Activated T-cell treated with anti-CD3 and anti-CD28 coated beads for 1 hour (primary cell): ENCODE measurements at places on chromosomes 1 and 21.

GRCh38 chr1:94022471-94023189 lies 98.3 kb downstream of the ABCA4 start:
- DNase-seq: no peak

GRCh38 chr1:189315035-189315901 lies 1162.4 kb downstream of the BRINP3 start:
- no peak for DNase-seq

- no peak for DNase-seq
These were observed 131.2 kb downstream of the URB2 start for GRCh38 chr1:229757226-229757625.

DNA sequence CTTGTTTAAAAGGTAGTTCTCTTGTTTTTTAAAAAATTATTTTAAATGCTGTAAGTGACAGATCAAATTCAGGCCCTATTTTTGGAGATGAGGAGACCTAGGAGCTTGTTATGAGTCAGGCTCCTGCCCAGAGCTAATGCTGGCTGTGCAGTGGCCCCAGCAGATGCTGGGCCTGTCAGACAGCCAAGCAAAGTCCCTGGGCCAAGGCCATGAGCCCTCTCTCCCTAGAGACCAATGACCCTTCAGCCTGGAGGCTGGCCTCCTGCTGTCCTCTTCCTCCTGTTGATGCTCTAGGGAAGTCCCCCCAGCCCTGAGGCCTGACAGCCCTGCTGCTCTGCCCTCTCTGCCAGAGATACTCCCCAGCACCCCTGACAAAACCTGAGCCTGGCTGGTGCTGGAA lies 128.1 kb upstream of the CTTNBP2NL start:
- no peak for DNase-seq

DNA sequence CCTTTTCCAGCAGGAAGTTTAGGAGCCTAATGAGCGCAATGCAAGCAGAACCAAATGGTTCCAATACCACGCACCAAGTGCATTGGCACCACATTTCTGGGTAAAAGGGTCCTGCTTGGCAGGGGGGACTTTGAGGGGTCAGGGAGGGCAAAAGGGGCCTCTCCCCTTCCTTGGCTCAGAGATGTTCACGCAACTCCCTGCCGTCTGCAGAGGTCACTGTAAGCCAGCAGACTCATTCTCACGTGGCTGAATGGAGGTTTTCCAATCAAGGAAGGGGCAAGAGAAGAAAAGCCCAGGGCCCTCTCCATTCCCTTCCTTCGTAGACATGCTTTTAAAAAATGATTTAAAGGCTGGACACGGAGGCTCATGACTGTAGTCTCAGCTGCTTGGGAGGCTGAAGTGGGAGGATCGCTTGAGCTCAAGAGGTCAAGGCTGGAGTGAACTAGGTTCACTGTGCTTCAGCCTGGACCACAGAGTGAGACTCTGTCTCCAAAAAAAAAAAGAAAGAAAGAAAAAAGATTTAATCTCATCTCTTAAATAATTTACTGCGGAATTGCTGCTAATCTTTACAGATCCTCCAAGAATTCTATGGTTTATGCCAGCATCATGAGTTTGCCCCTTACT lies 80.3 kb downstream of the RUNX3 start:
- DNase-seq: no peak

- no peak for DNase-seq
These were observed at the start of gene C1orf210 for GRCh38 chr1:43285269-43285990. TSS of gene C1orf210 (minus strand) at chr1:43285581. CDS start at chr1:43283270, 2,311 bp downstream.

- no peak for DNase-seq
These were observed 611.2 kb upstream of the PLXNA2 start for GRCh38 chr1:208855403-208855802.

DNA sequence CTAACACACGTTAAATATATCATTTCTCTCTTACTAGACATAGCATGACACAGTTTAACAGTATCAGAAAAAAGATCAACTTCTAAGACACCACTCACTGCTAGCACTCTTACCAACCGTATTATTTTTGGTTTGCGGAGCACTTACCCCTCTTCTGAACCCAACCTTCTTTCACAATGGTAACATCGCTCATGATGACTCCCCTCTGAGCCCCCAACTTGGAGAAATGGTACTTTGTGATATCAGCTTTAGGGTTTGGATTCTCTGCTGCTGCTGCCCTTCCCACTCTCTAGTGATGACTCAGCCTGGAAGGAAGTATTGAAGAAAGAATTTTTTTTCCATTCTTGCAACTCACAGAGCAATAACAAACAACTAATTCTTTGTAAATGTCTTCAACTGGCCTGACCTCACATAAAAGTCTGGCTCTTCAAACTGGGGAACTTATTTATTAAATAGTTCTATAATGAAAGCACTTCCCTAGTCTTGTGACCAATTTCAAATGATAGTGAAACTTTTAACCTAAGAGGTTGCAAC lies 7.0 kb downstream of the AKT3 start:
- DNase-seq: no peak

DNA sequence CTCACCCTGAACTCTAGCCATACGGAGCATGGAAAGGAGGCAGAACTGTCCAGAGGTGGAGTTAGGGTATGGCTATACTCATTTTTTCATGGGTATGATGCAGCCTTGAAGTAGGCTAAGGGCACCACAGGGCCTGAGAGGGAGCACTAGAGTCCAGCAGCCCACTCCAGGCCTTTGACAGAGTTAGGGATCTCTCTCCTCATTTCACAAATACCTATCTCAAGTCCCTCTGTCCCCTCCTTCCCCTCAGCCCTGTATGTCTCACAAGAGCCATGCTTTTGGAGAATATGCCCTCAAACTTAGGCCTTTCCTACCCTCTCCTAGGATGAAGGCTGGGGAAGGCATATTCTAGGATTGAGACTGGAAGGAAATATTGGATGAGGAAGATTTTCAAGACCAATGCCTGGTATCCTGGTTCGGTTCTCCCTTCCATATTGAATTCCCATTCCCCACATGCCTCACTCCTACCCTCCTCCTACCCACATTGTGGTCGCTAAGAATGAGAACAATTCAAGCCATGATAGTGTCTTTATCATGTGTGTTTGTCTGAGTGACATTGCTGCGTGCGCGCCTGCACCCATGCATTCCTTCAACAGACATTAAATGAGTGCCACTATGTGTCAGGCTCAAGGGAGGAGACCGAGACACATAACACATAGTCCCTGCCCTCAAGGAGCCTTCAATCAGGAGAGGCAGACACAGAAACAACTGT lies 2.6 kb upstream of the NECTIN4 start:
- DNase-seq: no peak

- no peak for DNase-seq
These were observed 446.8 kb downstream of the USP25 start for GRCh38 chr21:16176570-16176969.

DNA sequence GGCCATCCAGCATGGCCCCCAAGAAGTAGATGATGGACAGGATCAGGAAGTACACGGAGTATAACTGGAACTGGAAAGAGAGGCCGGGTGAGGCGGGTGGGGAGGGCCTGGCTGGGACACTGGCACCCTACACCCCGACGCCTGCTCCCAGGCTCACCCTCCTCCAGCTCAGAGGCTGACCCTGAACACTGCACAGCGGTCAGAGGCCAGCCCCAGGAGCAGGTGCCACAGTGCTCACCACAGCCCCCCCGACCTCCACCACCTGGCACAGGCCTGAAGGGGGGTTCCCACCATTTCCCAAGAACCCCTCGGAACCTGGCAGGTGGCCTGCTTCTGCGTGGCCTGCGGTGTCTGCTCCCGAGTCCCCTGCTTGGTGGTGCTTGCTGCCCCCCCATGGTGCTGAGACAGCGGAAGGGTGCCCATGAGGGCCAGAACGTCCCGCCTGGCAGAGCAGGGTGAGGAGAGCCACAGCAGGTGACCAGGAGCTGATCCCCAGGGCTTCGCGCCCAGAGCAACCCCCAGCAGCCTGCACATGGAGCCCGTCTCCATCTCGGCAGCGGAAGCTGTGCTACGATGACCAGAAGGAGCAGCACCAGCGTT lies 26.1 kb downstream of the SLC19A1 start:
- no peak for DNase-seq

DNA sequence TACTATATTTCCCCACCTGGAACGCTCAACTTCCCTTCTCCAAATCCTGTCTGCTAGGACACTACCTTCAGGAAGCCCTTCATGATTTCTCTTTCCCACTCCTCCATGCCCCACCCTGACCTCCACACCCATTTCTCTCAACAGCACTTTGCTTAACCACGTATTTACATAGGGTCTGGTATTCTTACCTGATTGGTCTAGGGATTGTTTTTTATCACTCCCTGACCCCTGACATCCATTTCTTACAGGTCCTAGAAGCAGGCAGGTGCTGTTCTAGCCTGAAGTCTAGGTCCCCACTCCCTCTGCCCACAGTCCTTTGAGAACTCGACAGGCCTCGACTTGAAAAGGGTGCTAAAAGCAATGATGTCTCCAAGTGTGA lies 47.5 kb downstream of the DMAP1 start:
- no peak for DNase-seq

DNA sequence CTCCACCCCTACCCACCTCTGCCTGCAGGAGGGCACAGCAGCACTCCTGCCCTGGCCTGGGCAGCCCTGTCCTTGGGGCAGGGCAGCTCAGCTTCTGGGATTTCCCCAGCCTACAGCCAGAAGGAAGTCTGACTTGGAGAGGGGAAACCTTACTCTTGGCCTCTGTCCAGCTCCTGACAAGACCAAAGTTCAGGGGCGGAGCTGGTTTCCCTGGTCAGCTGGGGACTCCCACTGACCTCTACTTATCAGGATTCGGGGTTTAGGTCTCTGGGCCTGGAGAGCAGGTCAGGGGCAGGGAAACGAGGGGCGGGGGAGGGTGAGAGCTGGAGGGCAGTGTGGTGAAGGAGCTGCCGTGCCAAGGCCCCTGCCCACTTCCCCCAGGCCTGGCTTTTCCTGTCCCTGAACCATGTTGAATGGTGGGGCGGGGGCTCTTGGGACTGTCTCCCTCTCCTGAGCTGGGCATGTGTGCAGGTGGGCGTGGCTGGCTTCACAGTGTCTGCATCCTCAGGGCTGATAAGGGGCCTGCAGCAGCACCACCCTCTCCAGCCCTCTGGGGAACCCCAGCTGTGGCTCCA lies 16.8 kb upstream of the ETV3 start:
- no peak for DNase-seq

- no peak for DNase-seq
These were observed 3.8 kb upstream of the SAMD13 start for GRCh38 chr1:84297546-84298244.

- no peak for DNase-seq
These were observed 85.8 kb downstream of the MIS18A start for GRCh38 chr21:32193098-32193465.

- no peak for DNase-seq
These were observed 32.6 kb downstream of the OR2G3 start for GRCh38 chr1:247638011-247638410.

GRCh38 chr1:244962130-244962529 lies 97.8 kb upstream of the HNRNPU start:
- no peak for DNase-seq

DNA sequence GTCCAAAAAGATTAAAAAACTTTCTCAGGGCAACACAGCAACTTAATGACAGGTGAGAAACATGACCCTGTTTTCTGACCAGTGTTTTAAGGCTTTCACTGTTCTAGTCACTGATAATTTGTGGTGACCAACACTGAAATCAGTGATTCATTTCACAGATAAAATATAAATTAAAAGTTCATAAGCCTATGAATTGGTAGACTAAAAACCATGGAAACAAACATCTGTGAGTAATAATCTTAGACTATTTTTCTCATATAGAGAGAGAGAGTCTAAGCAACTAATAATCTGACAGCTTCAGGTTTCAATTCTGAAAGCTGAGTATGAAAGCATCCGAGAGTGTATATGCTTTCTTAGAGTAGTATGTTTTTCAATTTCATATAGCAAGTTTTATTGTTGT lies 536.9 kb downstream of the ADGRL2 start:
- DNase-seq: no peak

- DNase-seq: no peak
These were observed 102.0 kb upstream of the CHODL start for GRCh38 chr21:18142655-18143054.

- no peak for DNase-seq
These were observed 1.1 kb downstream of the CRCT1 start for GRCh38 chr1:152515434-152515783.

- DNase-seq: peak; percentile 43
These were observed 70.0 kb downstream of the LUZP1 start for GRCh38 chr1:23098463-23099170.

GRCh38 chr1:39086865-39087409 lies 60.8 kb downstream of the NDUFS5 start:
- no peak for DNase-seq

DNA sequence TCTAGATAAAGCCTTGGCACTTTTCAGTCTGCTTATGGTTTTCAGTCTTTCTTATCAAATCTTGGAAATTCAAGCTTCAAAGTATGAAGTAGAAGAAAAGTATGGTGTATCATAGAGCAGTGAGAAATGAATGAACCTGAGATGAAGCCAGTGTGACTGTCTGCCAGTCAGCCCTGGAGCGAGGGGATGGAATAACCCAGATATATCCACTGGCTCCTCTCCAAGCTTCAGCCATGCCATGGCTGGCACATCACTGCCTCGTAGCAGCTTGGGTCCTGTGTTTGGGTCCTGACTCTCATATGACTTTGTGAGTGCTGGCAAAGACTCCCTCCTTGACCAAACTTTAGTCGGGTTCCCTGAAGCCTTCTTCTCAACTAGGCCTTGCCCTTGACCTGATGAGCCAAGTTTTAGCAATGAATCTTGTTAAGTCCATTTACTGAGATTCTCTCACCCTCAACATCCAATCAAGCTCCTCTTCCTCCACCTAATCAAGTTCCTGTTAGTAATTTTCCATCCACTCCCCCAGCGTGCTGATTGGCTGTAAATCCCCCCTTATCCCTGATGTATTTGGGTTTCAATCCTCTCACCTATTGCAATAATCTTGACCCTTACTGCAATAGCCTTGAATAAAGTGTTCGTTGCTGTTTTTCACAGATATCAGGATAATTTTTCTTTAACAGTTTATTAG lies 62.5 kb upstream of the PRDX6 start:
- no peak for DNase-seq

GRCh38 chr1:202112859-202113689 lies 9.6 kb upstream of the GPR37L1 start:
- no peak for DNase-seq

DNA sequence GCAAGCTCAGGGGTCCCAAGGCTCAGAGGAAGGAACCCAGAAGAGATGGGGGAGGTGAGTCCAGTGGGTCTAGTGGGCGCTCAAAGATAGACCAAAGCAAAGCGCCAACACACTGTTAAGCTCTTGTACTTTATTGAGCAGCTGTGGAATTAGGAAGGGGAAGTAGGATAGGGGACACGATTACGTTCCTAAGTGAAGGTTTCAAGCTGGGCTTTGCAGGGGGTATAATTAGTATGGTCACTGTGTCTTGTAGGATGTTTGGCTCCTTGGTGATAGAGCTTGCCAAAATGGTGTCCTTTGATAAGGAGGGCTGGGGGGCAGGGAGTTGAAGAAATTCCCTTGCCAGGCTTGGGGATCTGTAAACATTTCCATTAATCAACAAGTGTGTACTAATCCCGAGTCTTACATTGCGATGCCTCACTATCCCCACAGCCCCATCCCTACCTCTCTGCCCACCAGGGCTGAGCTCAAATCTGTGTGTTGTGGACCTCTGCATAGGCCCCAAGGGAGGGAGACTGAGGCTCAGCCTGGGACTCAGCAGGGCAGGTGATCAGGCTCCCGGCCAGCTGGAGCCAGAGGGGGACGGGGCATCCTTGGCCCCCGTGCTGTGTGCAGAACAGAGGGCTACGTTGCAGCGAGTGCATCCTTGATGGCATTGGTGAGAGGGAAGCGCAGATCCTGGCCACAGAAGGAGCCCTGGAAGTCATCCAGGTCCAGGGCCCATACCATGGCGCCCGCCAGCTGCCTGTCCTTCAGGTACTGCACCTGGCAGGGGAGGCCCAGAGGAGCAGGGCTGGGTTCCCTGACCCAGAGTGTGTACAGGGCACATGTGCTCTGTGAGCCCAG lies 3.4 kb upstream of the MYBPH start:
- DNase-seq: no peak

GRCh38 chr1:234499119-234499942 lies 20.4 kb upstream of the TARBP1 start:
- peak; percentile 83 for DNase-seq
